ENCODE measurements at places on chromosomes 5 and 9.

DNA sequence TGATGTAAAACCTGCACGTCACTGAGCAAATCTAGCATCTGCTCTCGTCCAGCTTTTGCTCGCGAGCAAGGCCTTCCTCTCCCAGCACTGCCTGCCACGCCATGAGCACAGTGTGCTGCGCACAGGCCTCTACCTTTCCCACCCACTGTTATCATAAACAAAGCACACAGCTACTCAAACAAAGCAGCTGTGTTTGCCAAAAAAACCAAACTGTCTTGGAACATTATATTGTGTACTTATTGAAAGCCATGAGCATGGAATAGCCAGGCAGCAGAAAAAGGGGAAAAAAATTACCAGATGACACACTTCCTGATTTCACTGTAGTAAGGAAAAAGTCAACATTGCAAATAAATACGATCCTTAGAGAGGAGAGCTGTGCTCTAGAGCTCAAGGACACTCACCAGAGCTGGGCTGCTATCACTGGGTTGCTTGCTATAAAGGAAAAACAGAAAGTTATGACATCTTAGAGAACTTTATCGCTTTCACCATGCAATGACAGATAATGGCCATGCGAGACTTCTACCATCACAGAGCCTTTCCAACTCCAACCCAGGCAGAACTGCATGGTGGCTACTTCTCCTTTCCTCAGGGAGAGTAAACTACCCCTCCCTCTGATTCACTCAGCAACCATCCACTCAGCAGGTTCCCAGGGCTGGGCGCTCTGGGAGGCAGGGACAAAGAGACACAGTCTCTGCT lies 69.6 kb downstream of the EPB41L4B start:
- no peak for DNase-seq

GRCh38 chr5:170691657-170692056 lies 91.9 kb upstream of the GABRP start:
- DNase-seq: no peak

GRCh38 chr9:81999806-82000205 lies 11.2 kb downstream of the SPATA31D1 start:
- no peak for DNase-seq

DNA sequence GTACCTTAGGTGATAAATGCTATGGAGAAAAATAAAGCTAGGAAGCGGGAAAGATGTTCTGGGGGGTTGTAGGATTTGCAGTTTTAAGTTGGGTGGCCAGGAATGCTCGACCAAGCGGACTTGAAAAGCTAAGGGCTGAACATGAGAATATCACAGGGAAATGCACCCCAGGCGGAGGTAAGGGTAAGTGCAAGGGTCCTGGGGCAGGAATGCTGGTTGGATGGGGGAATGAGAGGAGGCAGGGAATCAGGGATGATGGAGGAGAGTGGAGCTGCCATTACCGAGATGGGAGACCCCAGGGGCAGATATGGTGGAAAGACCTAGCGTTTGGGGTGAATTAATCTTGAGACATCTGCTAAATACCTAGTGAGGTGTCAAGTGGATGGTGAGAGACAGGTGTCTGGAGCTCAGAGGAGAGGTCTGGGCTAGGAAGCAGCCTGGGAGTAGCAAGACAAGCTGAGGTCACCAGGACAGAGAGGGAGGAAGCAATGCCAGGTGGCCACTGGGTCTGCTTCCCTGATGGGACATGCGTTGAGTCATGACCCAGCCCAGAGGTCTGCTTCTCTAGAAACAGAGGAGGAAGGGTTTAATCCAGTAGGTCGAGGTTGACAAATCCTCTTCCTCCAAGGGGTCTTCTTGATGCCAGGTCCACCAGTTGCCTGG lies 77.7 kb upstream of the ASS1 start:
- no peak for DNase-seq

DNA sequence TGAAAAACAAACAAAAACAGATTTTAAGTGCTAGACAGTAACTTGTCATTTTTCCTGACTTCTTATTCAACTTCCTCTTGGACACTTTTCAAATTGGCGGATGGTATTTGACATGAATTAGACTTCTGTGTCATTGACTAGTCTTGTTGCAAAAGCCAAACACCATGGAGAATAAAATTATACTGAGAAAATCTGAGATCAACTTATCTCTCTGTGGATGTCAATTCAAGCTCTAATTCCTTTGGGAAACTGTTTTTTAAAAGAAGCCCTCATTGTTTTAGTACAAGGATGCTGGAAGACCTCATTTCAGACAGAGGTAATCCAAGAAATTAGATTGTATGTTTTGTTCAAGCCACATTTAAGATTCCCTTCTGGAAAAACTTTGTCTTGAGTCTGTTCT lies 831.0 kb downstream of the SEMA5A start:
- no peak for DNase-seq

DNA sequence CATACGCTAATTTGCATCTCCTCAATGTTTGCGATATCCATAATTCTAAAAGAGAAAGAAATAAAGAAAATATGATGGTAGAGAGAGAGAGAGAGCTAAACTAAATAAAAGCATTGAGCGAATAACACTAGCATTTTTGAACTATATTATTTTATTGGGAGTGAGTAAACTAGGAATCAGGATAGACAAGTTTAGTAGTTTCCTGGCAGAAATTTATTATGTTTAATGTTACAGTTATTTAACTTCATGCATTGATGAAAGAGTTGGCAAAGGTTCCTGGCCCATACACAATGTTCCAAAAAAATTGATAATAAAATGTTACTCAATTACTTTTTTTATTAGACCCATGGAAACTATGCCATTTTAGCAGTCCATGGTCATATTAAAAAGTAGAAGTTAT lies 1708.2 kb upstream of the CDH6 start:
- no peak for DNase-seq

GRCh38 chr9:137306066-137306849 lies 4.2 kb upstream of the NRARP start:
- no peak for DNase-seq

- no peak for DNase-seq
These were observed 169.2 kb upstream of the TARS1 start for GRCh38 chr5:33271606-33272005.

- DNase-seq: no peak
These were observed 1.3 kb downstream of the FGF10 start for GRCh38 chr5:44387921-44388320.

DNA sequence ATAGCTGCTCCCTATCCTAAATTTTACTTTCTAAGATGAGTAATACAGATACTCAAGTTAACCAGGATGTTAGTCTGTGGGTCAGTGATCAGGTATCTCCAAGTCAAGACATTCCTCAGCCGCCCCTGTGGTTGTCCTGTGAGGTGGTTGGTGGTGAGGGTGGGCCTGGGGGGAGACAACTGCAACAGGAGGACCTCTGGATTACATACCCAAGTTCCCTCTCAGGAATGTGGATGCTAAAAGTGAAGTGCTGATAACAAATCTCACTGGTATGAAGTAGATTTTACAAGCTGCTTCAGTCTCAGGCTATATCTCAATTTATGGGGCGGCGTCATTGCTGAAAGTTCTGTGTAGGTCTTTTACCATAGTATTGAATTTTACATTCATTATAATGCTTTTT lies 38.3 kb downstream of the SLC1A3 start:
- no peak for DNase-seq

- DNase-seq: no peak
These were observed 216.6 kb downstream of the SGCD start for GRCh38 chr5:156543348-156544145.

DNA sequence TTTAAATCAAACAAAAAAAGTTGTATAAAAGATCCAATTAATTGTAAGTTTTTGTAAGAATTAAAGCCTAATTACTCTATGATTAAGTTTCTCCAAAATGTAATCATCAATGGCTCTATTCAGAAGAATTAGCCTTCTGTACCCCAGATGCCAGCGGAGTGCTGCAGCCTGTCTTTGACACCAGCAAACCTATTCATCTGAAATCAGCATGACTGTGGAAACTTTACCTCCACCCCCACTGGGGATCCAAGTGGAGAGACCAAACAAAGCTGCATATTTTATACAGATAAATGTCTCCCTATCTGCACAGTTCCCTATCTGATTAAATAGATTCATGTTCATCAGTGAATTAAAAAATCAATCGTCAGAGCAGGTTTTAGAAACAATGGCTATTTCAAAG lies 426.8 kb downstream of the KIAA0825 start:
- no peak for DNase-seq

DNA sequence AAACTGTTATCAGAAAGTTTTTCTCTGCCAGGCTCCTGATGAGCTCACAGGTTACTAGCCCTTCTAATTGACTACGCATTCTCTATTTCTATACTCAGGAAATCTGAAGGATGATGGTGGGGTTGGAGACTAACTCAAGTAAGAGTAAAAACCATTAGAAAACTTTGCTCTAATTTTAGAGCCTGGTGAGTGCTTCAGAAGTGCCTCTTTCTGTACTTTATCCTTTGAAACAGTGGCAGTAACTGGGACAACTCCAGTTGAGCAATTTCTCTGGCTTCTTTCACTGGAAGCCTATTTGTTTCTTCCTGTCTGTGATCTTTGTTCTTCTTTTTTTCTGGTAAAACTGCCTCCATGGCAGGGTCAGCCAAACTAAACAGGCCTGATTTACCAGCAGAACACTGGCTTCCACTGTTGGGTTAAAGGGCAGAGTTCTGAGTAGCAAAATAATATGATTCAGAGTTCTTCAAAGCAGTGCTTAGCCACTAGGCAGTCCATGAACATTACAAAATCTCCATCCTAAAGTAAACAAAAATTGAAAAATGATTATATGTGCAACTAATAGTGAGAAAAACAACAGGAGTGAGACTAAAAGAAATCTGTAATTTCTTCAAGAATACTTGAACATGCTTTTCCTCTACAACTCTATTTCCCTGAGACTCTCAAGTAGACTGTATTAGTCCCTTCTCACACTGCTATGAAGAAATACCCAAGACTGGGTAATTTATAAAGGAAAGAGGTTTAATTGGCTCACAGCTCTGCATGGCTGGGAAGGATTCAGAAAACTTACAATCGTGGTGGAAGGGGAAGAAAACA lies 79.8 kb downstream of the MROH2B start:
- no peak for DNase-seq

GRCh38 chr5:176578391-176578808 lies 29.3 kb downstream of the CDHR2 start:
- DNase-seq: no peak

GRCh38 chr9:78261403-78262001 lies 25.6 kb downstream of the CEP78 start:
- DNase-seq: peak; percentile 31

DNA sequence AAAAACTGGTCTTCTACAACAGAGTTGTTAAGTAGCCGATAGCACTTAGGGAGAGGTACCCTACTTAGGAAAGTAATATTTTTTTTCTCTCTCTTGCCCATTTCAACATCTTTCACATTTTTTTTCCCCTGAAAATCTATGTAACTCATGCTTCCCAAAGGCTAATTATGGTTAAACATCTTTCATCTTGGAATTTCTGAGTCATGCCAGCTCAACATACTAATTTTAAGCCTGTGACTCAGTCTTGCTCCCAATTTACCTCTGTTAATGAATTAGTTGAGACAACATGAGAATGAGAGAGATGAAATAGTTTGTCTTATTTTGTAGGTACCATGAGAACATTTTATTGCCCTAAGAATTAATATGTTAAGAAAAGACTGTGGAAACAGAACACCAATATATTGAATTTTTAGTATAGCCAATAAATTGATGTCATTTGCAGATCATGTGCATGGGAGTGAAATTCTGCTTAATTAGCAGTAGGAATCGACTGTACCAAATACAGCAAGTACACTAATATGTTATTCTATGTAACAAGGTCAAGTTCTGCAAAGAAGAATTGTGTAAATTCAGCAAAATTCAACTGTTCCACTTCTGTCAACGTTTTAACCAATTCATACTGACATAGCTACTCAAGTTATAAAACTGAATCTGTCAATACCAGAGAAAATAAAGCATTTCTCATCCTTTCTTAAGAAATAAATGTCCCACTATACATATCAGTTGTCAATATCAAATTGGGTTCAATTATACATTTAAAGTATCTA lies 550.0 kb downstream of the PTPRD start:
- DNase-seq: no peak

- DNase-seq: peak; percentile 32
These were observed 7.3 kb upstream of the BARHL1 start for GRCh38 chr9:132575005-132575609.

GRCh38 chr5:80711938-80712337 lies 57.2 kb upstream of the DHFR start:
- no peak for DNase-seq

GRCh38 chr9:117334101-117334500 lies 80.8 kb downstream of the ASTN2 start:
- no peak for DNase-seq

GRCh38 chr9:15246708-15247107 lies 60.3 kb downstream of the TTC39B start:
- no peak for DNase-seq

DNA sequence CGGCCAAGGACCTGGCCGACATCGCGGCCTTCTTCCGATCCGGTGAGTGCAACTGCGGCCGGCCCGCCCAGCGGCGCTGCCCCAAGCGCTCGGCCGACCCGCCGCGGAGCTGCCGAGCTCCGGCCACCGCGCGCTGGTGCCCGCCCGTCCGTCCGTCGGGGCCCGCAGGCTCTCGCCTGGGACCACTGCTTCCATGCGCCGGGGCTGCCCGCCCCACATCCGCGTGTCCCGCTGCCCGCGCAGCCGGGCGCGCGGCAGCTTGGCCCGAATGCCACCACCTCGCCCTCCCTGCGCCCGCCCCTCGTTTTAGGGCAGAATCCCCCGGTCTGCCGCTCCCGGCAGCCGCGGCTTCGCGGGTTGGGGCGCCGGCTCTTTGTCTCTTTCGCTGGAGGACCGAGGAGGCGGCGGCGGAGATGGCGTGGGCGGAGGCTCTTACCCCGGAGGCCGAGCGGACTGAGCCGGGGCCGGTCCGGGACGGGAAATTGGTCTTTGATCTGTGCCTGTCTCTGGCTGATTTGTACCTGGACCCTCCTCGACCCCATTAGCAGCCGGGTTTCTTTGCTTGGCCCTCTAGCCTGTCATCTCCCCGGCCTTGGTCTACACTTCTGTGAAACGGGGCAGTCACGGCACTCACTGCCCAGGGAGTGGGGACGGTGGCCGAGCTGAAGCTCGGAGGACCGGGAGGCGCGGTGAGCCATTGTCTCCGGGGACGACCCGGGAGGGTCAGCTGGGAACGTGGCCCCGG lies 871 bp downstream of the TRIO start:
- no peak for DNase-seq

DNA sequence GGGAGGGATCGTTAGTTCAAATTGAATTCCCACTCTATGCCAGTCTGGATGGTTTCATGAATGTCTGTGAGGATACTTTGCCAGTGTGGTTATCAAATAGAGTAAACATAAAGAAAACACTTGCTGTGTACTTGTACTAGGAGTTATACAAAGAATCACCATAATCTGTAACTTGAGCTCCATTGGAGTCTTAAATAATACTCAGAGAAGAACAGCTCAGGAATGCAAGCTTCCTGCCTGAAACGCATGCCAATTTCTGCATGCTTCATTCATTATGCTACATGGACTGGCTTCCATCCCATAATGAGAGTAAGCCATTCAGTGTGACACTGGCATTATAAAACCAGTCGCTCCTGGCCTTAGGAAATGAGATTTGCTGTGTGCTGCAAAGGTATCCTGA lies 351.4 kb downstream of the SEMA5A start:
- no peak for DNase-seq
